ENCODE measurements at places on chromosomes 2 and 18. TPM values are rescaled to one million over a fixed set of nuclear protein-coding genes. Genes with fewer than 3 reads are reported as not detected.

- no peak for DNase-seq
Observed at GRCh38 chr2:62187246-62187645, 8.7 kb upstream of the B3GNT2 start.

- no peak for DNase-seq
Observed at GRCh38 chr2:240955306-240956170, 42.9 kb upstream of the SNED1 start.

DNA sequence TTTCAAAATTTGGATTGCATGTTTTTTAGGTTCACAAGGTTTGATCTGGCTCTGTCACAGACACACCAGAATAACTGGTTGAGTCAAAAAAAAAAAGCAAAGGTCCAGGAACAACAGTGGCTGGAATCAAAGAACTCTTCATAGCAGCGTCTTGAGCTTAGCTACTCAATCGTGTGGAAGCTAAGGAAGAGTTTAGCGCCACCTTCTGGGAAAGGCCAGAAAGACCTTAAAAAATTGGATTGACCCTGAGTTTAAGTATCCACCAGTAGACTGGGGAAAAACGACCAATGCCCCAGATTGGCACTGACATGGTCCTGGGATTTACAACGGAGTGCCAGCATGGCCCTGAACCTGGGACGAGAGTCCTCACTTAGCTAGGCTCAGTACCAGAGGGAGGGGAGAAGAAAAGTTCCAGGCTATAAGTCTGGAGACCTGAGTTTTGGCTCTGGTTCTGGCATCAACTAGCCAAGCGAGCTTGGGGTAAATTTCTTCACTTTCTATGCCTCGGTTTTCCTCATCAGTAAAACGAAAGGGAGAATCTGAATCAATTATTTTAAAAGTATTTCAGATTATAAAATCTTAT is 71.1 kb upstream of the TFCP2L1 start:
- DNase-seq = peak; percentile 23

- DNase-seq = no peak
Observed at GRCh38 chr2:133293544-133294353, 274.5 kb downstream of the NCKAP5 start.

DNA sequence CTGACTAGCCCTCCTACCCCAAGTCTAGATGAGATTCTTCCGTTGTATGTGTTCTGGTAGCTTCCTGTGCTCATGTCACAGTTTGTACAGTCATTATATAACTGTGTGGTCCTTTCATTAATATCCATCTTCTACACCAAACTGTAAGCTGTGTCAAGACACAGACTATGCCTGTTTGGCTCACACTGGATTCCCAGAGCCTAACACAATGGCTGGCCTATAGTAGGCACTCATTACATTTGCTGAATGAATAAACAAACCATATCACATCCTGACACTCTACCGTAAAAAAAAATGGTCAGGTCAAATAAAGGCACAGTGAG is 72.6 kb downstream of the ANKRD44 start:
- no peak for DNase-seq

DNA sequence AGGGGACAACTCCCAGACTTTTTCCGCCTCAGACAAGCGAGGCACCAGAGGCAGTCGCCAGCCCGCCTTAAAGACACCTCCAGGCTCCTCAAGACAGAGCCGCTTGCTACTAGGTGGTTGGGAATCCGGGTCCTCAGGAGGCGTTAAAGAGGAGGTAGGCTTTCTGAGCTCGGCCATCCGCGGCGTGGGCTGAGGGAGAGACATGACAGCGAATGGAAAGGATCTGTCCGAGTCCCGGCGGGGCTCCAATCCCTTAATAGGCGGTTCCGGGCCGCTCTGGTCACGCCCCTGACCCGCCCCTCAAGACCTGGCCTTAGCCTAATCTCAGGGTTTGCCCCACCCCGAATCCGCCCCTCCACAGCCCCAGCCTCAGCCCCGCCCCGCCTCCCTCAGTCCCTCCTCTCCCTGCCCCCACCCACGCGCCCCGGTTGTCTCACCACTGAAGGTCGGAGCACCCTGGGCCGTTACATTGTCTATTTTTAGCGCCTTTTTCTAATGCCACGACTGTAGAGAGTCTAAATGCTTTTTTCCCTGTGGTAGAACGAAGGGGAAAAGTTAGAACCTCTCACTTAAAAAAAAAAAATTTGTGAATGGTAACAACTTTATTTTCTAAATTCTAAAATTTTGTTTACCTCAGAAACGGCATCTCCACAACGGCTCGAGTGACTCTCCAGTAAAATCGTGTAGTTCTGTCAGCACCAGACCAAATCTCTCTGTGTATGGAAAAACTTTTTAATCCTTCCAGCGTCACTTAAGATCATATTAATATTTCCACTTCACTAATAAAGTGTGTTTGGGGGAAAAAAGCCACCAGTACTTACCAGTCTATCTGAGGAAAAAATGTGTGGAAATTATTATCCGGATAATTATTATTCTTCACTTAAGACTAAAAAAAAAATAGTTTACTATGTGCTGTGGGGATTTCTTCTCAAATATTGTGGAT is at the start of gene RAD51AP2:
Gene RAD51AP2, minus strand, starts transcription at position 229 of the 943 bp plus-strand sequence. Its CDS starts 25 bp downstream, at position 204.
- DNase-seq = peak; percentile 58

- DNase-seq = no peak
Observed at GRCh38 chr2:10770956-10771750, 41.4 kb downstream of the PDIA6 start.

GRCh38 chr2:217838409-217838831 is 164.4 kb downstream of the TNS1 start:
- no peak for DNase-seq

DNA sequence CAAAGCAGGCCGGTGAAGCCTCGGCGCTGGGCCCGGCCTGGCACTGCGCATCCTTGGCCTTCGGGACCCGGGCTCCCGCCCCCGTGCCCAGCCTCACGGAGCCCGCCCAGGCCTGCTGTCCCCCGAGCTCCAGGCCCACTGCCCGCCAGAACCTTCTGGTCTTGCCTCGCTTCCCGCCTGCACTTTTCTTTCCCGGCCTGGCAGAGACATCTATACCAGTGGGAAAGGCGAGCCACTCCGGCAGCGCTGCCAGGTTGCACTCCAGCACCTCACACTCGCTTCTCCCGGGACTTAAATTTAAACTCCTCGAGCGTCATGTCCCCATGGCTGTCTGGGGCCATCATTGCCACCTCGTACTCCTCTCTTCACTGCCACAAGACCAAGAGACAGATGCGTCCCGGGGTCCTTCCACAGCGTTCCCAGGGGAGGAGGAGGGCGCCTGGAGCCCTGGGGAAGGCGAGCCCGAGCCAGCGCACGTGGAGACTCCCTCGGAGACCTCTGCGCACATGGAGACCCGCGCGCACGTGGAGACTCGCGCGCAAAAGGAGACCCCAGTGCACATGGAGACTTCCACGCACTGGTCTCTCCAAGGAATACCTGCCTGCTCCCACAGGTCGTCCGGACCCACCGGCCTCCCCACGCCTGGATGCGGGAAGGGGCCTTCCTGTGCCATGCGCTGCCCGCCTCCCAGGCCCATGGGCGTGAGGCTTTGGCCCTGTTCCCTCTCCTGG is 253.1 kb upstream of the SALL3 start:
- DNase-seq = no peak

DNA sequence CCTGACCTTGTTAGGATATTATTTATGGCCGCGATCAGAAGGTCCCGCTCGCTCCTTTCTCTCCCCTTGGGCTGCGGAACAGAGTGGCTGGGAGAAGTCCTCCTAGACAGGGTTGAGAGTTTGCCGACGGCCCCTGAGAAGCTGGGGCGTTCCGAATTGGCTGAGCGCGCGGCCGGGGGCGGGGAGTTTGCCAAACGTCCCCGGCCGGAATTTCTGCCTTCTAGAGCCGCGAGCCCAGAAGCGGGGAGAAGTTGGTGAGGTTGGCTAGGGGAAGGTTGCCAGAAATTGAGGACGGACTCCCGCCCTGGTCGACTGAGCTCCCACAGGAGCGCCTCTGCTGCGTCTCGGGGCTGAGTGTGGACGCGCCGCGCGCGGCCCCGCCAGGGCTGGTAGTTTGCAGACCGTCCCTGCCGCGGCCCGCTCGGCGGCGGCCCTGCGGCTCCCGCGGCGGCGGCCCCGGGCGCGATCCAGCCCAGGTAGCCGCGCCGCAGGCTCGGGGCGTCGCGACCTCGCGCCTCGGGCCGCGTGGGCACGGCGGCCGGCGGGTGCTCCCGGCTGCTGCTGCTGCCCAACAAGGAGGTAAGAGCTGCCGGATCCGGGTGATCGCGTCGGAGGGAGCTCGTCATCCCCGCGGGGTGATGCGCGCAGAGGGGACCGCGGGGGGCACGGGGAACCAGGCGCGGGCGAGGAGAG is 134.0 kb upstream of the MGAT5 start:
- peak; percentile 79 for DNase-seq

DNA sequence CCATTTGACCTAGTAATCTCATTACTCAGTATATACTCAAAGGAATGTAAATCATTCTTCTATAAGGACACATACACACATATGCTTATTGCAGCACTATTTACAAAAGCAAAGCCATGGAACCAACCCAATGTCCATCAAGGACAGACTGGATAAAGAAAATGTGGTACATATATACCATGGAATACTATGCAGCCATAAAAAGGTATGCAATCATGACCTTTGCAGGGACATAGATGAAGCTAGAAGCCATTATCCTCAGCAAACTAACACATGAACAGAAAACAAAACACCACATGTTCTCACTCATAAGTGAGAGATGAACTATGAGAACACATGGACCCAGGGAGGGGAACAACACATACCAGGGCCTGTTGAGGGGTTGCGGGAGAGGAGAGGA is 214.5 kb downstream of the NBAS start:
- no peak for DNase-seq

Gene SLC5A7
- total RNA-seq = 6.3 TPM

Gene ICOS
- 0.21 TPM for total RNA-seq

Gene CXCR4
- total RNA-seq = 20.8 TPM

Gene GPR155
- 17.3 TPM for total RNA-seq

Gene C2orf72
- total RNA-seq = 3.7 TPM

Gene ADCYAP1
- total RNA-seq = 6.3 TPM

Measured in urinary bladder (tissue), 4 donors.